GM04503 (cell line): ENCODE measurements at places on chromosomes 7 and 10.

GRCh38 chr10:69242040-69242851, 22.1 kb downstream of the HKDC1 start:
- DNase-seq = no peak

GRCh38 chr7:13988065-13988464, 1.4 kb downstream of the ETV1 start:
- no peak for DNase-seq

DNA sequence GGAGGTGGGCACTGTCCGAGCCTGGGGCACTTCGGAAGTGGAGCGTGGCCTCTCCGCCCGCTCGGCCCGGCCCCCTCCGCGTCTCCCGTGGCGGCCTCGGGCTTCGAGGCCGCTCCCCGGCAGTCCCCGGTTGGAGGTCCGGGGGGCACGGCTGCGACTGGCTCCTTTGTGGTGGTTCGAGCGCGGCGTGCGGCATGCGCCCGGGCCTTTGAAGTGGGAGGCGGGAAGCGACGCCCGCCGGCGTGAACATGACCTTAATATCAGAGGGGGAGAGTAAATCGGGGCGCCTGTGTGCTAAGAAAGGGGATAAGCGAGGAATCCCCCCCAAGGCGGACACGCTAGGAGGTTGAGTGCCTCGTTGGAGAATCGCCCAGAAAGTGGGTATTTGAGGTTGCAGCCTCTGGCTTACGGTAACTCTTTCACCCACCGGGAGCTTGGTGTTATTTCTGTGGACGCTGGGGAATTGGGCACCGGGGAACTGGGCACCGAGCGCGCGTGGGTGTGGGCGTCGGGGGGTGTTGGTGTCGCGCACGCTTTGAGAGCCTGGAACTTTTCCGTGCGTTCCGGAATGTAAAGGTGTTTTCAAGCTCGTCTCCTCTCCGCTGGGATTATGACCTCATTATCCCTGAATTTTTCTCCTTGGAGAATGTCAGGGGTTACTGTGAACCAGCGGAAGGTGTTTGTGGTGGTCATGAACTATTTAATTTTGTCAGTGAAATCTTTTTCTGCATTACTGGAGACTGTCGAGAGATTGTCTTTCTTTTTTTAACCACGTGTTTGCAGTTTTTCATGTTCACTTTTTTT, 660 bp downstream of the SUV39H2 start:
- DNase-seq = no peak

- no peak for DNase-seq
Observed at GRCh38 chr10:63633677-63634487, 112.7 kb downstream of the REEP3 start.

DNA sequence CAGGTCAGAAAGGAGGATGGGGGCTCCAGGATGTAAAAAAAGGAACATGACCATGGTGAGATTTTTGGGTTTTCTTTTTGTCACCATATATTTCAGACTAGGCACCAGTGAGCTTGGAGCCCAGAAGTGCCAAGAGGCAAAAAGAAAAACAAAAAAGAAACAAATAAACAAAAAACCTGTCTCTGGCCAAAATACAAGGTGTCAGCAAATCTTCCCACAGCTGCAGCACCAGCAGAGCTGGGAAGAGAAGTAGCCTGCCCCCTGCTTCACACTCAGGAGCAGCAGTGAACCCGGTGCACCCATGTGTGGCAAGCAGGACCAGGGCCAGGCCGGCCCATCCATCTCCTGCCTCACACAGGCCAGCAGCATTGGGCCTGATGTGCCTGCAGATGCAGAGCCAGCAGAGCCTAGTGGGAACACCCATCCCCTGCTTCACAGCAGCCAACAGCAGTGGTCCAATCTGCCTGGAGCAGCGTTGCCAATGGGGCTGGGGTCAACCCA, 34.7 kb upstream of the C10orf71 start:
- no peak for DNase-seq

GRCh38 chr10:23053036-23053435, 42.3 kb upstream of the MSRB2 start:
- DNase-seq = no peak

DNA sequence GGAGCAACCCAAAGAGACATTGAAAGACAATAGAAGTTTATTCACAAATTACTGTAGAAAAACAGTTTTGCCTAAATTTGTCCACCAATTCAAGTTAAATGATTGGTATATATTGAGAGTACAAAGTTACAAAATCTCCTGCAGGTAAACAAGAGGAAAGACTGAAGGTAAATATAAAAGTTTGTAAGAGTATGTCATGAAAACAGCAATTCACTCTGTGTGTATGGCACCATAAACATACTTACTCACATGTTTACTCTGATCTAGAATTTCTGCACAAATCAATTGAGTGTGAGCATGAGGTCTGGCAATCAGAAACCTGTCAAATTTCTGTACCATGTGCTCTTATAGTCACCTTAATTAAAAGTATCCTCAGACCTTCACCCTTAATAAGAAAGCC, 800.9 kb upstream of the MBL2 start:
- DNase-seq = no peak

DNA sequence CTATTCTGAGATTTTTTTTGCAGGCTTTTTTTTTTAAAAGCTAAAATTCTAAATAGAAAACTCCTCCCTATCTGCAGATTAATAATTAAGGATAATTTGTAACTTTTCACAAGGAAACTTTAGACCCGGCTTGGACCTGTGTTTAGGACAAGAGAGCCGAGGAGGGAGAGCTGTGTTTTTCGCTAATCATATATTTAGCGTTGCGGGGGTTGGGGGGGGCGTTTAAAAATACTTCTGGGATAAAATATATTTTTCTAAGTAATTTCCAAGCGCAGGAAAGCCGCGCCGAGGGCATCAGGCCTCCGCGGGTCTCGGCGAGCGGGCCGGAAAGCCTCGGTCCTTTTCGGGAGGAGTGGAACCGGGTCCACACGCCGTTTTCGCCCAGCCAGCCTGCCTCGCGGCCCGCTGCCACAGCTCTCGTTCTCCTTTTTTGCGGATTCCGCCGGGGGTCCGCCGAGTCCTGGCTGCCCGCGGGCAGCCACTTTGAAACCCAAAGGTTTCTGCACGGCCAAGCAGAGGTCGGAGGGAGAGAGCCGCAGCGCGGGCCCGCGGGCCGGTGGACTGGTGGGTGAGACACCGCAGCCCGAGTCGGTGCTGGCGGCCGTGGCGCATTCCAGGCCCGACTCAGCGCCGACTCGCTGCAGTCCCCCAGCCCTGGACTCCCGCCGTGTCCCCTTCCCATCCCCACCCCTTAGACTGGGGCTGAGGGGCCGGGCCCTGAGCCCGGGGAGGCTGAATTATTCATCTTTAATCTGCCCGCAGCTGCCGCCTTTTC, 2.3 kb downstream of the PAX2 start:
- DNase-seq = no peak

DNA sequence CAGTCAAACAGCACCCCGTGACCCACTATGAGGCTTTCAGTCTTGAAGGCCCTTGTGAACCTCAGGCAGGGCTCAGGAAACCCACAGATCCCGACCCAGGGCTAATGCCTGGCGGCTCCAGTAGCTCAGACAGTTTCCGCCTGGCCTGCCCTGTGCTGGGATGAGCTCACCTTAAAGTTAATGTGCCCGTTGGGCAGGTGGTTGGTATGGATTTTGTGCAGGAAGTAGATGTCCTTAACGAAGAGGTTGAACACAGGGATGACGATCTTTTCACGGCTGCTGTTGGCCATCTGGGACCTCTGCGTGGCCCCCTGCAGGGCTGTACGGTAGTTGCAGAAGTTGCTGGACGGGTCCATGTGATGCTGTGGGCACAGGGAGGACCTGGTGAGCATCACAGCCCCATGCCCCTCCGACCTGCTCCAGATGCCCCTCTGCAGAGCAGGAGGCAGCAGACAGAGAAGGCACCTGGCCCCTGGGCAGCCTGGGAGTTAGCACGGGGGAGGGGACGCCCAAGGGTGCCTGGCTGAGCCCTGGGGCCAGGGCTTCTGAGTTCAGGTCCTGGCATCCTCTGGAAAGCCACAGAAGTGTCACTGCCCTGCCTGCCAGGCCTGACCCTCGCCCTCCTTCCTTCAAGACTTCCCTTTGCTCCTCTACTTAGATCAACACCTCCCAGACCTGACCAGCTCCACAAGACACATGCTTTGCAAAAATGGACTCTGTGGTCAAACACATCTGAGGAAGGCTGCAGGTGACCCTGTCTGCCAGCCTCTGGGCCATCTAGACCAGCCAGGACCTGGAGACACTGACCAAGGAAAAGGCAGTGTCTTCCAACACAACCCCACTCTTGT, 59.8 kb downstream of the CSGALNACT2 start:
- DNase-seq = no peak

- DNase-seq = peak; percentile 78
Observed at GRCh38 chr10:44647877-44648542, 263.1 kb upstream of the CXCL12 start.

DNA sequence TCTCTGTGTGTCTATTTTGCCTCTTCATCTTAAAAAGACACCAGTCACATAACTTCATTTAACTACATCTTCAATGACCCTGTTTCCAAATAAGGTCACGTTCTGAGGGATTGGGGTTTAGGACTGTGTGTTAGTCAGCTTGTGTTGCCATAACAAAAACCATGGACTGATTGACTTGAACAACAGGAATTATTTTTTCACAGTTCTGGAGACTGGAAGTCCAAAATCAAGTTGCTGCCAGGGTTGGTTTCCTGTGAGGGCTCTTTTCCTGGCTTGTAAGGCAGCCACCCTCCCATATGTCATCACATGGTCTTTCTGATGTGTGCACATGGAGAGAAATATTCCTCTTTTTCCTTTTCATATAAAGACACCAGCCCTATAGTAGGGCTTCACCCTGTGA, 55.3 kb downstream of the REEP3 start:
- DNase-seq = no peak

DNA sequence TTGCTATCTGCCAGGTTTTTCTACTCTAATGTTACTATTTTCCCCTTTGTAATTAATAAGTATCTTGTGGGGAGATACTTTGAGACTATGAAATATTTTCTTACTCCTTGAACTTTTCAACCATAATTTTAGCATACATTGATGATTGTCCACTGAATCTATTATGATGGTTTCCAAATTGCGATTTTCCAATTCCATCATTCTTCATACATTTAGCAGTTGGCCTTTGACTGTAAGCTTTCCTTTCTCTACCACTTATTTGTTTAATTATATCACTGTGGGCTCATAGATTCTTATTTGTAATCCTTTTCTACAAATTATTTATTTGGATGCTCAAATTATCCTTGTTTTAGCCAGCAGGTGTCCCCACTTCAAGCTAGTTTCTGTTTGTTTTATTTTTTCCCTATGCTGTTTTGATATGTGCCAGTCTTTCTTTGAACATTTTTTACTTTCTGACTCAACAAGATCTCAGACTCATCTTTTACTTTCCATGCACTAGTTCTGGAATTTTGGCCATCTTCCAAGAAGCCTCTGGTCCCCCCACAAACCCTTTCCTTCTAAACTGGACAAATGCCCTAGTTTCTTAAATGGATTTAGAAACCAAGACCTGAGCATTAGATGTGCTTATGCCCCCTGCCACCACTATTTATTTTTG, 11.4 kb upstream of the MRPS16 start:
- DNase-seq = no peak

GRCh38 chr10:78549140-78549935, 515.7 kb downstream of the RPS24 start:
- no peak for DNase-seq

DNA sequence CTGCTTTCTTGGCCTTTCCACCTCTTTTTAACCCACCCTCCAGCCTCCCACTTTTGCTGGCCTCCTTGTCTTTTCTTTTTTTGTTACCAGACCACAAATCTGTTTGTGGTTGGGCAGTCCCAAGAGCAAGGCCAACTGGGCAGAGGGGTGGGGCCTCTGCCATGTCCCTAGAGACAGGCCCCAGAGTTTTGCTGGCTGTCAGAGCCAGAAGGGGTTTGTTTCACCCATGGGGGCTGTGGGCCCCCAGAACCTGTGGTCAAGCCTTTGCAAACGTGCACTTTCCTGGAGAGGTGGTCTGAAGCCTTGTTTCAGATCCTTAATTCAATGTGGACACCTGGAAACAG, 10.3 kb downstream of the ZMIZ1 start:
- DNase-seq = no peak

DNA sequence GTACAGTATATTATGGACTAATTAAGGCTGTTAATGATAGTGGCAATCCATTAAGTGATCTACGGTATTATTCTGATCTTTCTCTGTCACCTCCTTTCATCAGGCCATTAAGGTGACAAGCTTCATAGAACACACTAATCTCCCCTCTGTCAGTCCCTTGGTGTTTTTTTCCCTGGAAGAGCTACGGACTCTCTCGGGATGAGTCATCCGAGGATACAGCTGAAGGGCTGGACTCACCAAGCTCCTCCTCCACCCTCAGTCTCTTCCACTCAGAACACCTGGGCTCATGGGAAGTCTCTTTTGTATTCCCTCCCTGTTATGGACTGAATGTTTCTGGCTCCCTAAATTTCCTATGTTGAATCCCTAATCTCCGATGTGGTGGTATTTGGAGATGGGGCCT, 69.8 kb upstream of the PLXNA4 start:
- DNase-seq = no peak

DNA sequence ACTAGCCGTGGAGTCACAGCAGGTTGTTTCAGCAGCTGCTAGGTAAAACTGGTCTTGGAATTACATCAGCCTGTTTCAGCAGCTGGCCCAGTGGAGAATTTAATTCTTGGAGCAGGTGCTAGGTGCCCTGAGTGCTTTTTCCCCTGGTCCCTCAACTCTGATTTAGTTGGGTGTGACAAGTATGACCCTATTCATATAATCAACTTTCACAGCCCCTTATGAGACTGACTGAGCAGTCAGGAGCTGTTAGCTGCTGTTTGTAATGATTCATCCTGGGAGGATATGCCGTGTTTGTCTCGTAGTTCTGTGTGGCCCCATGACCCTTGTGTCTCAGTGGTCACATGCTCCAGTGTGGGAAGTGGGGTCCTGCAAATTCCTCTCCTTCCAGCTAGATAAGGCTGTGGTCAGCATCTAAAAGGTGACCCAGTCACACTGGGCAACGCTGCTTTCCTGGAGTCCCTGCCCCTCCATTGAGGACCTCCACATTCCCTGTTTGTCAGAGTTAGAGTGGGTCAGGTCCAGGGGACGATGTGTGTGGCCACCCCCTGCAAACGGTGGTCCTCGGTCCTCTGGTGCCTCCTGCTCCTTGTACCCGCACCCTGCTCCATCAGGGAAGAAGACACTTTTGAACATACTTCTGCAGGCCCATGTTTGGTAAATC, 28.3 kb downstream of the TBATA start:
- no peak for DNase-seq

DNA sequence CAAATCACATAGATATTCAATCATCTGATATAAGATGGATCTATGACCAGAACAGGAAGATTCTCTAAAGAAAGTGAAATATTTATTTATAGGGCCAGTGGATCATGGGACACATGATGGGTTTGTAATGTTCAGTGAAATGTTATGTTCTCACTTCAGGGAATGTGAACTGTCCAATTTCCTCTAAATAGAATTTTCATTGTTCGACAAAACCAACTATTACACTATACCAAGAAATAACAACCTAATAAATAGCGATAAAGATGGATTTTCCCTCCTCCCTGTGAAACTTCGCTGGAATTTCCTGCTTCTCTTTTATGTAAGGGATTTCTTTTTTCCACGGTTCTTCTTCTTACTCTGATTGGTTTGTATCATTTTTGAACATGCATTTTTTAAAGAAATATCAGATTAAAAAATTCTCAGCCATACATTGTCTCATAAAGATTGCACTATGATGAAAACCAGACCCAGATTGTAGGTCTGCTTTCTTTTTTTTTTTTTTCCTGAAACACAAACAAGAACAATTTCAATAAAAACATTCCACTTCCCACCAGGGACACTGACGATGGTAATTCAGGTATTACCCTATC, 139.8 kb upstream of the ZEB1 start:
- no peak for DNase-seq

GRCh38 chr10:17479822-17480221, 25.4 kb upstream of the ST8SIA6 start:
- DNase-seq = no peak

GRCh38 chr10:122140461-122140902, 130.6 kb upstream of the BTBD16 start:
- DNase-seq = no peak

GRCh38 chr7:113487925-113488731, 369.8 kb upstream of the SMIM30 start:
- no peak for DNase-seq
